Calu3 (cell line): ENCODE measurements at places on chromosomes 12 and 14.

GRCh38 chr14:66638689-66639088 lies 130.7 kb downstream of the GPHN start:
- no peak for DNase-seq

DNA sequence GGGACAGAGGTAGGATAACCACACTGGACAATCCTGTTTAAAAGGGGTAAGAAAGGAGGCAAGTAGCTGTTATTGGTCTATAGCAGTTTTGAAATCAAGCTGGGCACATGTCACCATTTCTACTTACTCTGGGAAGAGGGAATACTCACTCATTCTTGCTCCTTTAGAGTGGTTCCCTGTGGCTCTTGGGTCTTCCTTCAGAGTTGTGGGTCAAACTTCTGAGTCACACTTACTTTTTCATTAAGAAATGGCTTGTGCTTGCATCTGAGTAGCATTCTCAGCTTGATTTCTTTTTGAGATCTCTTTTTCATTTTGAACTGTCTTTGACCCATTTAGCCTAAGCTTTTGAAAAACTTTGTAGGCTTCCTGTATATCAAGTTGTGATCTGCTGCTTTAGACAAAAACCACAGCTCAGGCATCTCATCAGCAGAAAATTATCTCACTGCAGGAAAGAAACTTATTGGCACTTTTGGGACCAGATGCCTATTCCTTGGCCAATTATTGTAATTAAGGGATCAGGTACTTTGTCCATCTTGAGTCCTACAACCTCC lies 122.2 kb downstream of the AEBP2 start:
- DNase-seq, result no peak

GRCh38 chr14:102390064-102390855 lies 27.5 kb downstream of the TECPR2 start:
- DNase-seq, result peak; percentile 28

DNA sequence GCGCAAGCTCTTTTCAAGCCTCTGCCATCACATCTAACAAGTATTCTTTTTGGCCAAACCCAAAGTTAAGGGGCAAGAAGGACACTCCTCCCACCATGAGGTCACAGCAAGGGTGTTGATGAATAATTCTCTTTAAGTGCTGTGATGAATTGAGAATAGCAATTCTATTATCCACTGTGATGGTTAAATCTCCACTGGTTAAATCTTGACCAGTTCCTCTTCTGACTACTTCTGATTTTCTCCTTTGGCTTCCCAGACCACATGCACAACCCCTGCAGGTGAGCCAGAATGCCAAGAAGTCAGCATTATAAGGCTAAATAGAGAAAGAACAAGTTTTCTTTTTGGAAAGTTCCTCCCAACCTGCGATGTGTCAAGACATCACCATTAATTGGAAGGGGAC lies 90.6 kb upstream of the BCL2L14 start:
- no peak for DNase-seq

GRCh38 chr12:68675101-68675842 lies 11.5 kb upstream of the NUP107 start:
- no peak for DNase-seq

DNA sequence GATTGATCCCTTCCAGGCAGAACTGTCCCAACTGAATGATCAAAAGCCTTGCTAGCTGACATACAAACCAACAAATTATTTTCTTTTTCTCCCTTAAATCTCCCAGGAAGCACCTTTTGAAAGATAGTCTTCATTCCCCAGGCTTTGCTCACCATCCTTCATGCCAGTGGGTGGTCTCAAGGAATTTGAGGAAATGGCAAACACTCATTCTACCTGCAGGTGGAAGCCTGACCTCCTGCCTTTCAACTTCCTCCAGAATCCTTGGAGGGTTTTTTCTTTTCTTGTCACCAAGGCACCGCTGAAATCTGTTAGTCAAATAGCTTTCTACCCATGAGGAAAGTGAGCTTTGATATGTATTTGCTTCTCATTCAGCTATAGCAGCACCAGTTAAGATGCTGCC lies 128.5 kb downstream of the WIF1 start:
- DNase-seq, result no peak

DNA sequence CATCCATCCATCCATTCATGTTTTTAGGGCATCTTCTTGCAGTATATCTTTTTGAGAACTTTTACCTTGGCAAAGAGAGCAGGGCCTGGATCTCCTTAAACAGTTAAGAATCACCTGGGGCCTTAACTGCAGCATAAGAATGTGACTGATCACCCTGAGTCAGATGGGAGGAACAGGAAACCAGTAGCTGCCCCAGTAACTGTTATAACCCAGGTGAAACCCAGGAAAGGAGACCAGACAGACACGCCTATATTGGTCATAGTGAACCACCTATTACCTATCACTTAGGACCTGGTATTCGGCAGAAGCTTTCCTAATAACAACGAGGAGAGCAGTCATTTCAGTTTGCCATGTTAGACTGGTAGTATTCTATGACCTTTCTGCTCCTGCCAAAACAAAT lies 43.4 kb upstream of the NR2C1 start:
- DNase-seq, result peak; percentile 76

- no peak for DNase-seq
Observed at GRCh38 chr14:44736326-44736725, 225.4 kb downstream of the KLHL28 start.

DNA sequence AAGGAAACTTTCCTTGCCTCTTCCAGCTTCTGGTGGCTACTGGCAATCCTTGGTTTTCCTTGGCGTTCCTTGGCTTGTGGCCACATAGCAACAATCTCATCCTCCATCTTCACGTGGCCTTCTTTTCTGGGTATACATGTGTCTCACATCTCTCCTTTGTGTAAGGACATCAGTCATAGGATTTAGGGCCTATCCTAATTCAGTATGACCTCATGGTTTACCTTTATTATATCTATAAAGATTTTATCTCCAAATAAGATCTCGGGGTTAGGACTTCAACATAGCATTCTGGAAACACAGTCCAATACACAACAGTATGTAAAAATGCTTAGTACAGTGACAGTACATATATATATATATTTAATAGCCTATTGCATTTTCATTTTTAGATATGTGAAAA lies 58.4 kb upstream of the LRIG3 start:
- DNase-seq, result no peak

DNA sequence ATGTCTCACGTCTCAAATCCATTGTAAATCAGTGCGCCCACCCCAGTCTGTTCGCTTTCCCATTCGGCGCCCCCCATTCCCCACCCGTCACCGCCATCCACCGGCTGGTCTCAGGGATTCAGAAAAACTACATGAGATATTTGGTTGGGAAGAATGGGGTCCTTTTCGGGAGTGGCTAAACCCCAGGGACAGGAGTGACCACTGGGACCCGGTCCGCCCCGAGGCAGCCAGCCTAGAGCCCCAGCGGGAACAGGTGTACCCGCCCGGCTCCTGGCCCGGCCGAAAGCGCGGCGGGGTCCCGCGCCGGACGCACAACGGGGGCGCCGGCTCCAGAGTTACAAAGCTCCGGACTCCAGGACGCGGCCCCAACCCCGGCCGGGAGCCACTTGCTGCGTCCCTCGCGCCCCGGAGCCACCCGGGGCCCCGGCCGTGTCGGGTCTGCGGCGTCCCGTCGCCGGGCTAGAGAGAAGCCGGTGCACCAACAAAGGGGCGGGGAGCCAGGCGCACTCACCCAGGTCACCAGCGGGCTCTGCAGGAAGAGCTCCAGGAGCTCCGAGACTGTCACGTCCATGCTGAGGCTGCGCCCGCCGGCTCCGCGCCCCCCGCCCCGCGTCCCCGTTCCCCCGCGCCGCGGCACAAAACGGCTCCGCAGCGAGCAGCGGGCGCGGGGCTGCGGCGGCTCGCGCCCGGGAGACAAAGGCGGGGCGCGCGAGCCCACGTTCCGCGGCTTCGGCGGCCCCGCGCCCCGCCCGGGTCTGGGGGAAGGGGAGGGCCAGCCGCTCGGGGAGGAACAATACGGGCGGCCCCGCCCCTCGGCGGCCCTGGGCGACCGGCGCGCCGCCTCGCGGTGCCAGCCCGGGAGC lies at the start of gene CCDC88C:
Gene CCDC88C (minus strand): TSS at position 701 of the 863 bp plus-strand sequence. CDS start 130 bp downstream, at position 571.
- DNase-seq, result peak; percentile 83

GRCh38 chr14:74610866-74611649 lies 979 bp downstream of the LTBP2 start:
- no peak for DNase-seq

DNA sequence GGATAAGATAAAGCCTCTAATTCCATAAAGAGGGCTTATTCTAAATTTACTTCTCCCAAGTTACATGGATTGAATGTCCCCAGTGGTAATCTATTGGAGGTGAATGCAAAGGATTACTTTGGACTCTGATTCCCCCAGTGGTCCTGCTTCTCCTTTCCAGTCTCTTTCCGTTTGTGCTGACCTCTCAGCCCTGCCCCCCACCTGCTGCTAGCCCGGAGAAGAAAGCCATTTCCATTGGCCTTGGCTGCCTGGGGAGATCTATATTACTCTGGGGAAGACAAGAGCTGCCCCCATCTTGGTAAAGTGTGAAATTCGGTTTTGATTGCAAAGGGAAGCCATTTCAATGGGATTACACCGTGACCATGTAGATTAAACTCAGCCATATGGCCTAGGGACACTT lies 13.3 kb downstream of the ASCL1 start:
- no peak for DNase-seq
